ENCODE measurements at places on chromosomes 4 and X. TPM values are rescaled to one million over a fixed set of nuclear protein-coding genes. Genes with fewer than 3 reads are reported as not detected.

DNA sequence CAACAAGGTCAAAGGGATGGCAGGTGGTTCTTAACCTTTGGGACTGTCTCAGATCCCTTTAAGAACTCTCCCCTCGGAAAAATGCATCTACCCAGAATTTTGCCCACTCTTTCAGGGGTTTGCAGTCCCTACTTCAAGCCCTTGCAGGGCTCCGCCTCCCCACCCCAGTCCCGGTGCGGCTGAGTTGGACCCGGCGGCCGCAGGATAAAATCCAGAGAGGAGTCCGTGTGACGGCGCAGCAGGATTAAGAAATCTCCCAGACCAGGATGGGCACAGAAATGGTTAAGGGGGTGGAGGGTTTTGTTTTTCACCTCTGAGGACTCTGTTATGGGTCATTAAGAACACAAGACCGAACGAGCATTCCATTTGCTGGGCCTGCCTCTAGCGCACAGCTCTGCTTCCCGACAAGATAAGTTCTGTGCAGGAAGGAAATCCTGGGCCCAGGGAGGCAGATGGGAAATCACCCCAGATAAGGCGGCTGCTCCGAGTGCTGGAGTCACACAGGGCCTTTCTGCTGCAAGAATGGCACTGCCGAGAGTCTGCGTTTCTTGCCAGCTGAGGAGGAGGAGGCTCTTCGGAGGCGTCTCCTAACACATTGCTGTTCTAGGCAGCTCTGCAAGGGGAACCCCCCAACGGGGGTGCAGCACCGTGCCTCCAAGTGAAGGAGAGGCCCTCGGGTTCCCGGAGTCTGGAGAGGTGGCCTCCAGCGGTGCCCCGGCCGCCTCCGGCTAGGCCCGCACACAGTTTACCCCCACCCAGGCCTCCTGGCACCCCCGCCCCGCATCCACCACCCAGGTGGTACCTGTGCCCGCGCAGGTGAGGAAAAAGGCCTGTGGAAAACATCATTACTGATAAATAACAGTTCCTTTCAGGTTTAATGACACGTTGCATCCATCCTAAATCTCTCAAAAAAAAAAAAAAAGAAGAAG is 277.6 kb downstream of the BCOR start:
- peaks cover 28% of the 10 kb centered on the region for H3K4me1 ChIP-seq
- peak overlapping the region; percentile 38 for H3K4me3 ChIP-seq
- no peak overlapping the region for H3K27ac ChIP-seq
- peaks cover 7% of the 10 kb centered on the region for H3K27me3 ChIP-seq
- DNase-seq: peak; percentile 44
- no peaks in the 10 kb centered on the region for H3K36me3 ChIP-seq

GRCh38 chrX:1481636-1482529 is 29.2 kb upstream of the ASMTL start:
- peak overlapping the region; percentile 82 for H3K4me3 ChIP-seq
- H3K27me3 ChIP-seq: no peaks in the 10 kb centered on the region
- H3K4me1 ChIP-seq: peaks cover 65% of the 10 kb centered on the region
- DNase-seq: peak; percentile 87
- H3K27ac ChIP-seq: peak overlapping the region; percentile 99

- H3K27ac ChIP-seq: no peak overlapping the region
- H3K4me3 ChIP-seq: no peak overlapping the region
- H3K27me3 ChIP-seq: no peaks in the 10 kb centered on the region
- H3K4me1 ChIP-seq: peaks cover 3% of the 10 kb centered on the region
- no peaks in the 10 kb centered on the region for H3K36me3 ChIP-seq
These were observed 43.9 kb downstream of the RASSF6 start for GRCh38 chr4:73576381-73576780.

- peaks cover 5% of the 10 kb centered on the region for H3K36me3 ChIP-seq
- no peaks in the 10 kb centered on the region for H3K27me3 ChIP-seq
These were observed 62.1 kb downstream of the TBC1D14 start for GRCh38 chr4:6971536-6972374.

DNA sequence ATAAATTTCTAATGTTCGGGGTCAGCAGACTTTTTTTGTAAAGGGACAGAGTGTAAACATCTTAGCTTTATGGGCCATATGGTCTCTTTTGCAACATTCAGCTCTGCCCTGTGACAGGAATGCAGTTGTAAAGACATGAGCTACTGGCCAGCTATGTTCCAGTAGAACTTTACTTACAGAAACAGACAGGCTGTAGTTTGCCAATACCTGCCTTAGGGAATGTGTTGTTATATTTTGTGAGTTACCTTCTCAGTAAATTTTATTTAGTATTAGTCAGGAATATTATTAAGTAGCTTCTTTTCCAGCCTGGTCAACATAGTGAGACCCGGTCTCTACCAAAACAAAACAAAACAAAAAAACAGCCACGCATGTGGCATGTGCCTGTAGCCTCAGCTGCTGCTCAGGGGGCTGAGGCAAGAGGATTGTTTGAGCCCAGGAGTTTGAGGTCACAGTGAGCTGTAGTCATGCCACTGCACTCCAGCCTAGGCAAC is 48.7 kb downstream of the HTT start:
- no peak for DNase-seq
- H3K27me3 ChIP-seq: no peaks in the 10 kb centered on the region
- H3K4me3 ChIP-seq: no peak overlapping the region
- H3K27ac ChIP-seq: peak overlapping the region; percentile 69

- H3K4me3 ChIP-seq: no peak overlapping the region
- H3K4me1 ChIP-seq: no peaks in the 10 kb centered on the region
- DNase-seq: no peak
- no peaks in the 10 kb centered on the region for H3K36me3 ChIP-seq
These were observed 9.2 kb downstream of the MAMLD1 start for GRCh38 chrX:150372280-150372679.

GRCh38 chr4:48489683-48490011 is 405 bp upstream of the ZAR1 start:
- H3K36me3 ChIP-seq: no peaks in the 10 kb centered on the region
- DNase-seq: no peak
- peak overlapping the region; percentile 23 for H3K4me3 ChIP-seq
- H3K27me3 ChIP-seq: peaks cover 49% of the 10 kb centered on the region
- H3K27ac ChIP-seq: no peak overlapping the region

GRCh38 chr4:99405433-99406115 is 29.6 kb downstream of the ADH7 start:
- H3K36me3 ChIP-seq: no peaks in the 10 kb centered on the region
- peaks cover 7% of the 10 kb centered on the region for H3K4me1 ChIP-seq
- no peak overlapping the region for H3K27ac ChIP-seq
- no peak overlapping the region for H3K4me3 ChIP-seq
- peaks cover 1% of the 10 kb centered on the region for H3K27me3 ChIP-seq

DNA sequence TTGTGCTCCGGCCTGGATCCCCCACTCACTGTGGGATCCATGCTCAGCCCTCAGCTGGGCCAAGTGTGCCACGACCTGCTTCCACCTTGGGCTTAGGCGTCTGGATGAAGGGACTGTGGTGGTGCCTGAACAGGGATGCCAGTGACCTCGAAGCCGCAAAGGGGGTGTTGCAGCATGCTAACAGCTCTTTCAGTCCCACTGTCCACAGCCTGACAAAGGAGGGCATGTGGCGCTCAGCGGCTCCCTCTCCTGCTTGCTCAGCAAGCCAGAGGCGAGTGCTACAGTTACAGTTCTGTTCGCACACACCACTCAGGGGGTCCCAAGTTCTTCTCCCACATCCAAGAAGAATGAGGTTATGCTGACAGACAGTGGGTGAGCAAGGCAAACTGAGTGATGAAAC is 5.2 kb upstream of the IGBP1 start:
- H3K4me3 ChIP-seq: no peak overlapping the region
- peaks cover 8% of the 10 kb centered on the region for H3K4me1 ChIP-seq
- no peak for DNase-seq

DNA sequence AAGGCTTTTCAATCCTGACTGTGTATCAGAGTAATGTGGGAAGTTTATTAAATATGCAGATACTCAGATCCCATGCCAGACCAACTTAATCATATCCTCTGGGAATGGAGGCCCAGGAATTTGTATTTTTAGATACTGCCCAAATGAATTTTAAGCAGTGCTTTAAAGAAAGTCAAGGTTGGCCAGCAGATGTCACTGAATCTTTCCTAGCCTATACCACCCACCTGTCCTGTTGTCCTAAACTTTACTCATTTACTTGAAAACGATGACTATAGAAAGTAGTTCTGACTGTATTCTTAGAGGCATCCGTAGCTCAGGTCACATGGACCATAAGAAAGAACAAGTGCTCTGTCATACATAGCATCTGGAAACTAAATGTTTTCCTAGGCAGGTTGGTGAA is 79.9 kb downstream of the AMOT start:
- no peaks in the 10 kb centered on the region for H3K36me3 ChIP-seq
- no peak for DNase-seq
- H3K4me3 ChIP-seq: no peak overlapping the region
- H3K27ac ChIP-seq: no peak overlapping the region

GRCh38 chr4:79852305-79852730 is 220.7 kb downstream of the ANTXR2 start:
- H3K27me3 ChIP-seq: peaks cover 13% of the 10 kb centered on the region
- no peaks in the 10 kb centered on the region for H3K36me3 ChIP-seq
- DNase-seq: no peak
- no peak overlapping the region for H3K4me3 ChIP-seq
- peaks cover 4% of the 10 kb centered on the region for H3K4me1 ChIP-seq

- H3K4me3 ChIP-seq: no peak overlapping the region
- H3K27ac ChIP-seq: no peak overlapping the region
- H3K36me3 ChIP-seq: no peaks in the 10 kb centered on the region
- no peaks in the 10 kb centered on the region for H3K27me3 ChIP-seq
- H3K4me1 ChIP-seq: no peaks in the 10 kb centered on the region
These were observed 11.8 kb downstream of the HTN1 start for GRCh38 chr4:70062000-70062399.

GRCh38 chr4:52407545-52407944 is 251.6 kb downstream of the USP46 start:
- H3K27me3 ChIP-seq: peaks cover 5% of the 10 kb centered on the region
- H3K27ac ChIP-seq: no peak overlapping the region
- no peaks in the 10 kb centered on the region for H3K4me1 ChIP-seq
- no peak overlapping the region for H3K4me3 ChIP-seq

DNA sequence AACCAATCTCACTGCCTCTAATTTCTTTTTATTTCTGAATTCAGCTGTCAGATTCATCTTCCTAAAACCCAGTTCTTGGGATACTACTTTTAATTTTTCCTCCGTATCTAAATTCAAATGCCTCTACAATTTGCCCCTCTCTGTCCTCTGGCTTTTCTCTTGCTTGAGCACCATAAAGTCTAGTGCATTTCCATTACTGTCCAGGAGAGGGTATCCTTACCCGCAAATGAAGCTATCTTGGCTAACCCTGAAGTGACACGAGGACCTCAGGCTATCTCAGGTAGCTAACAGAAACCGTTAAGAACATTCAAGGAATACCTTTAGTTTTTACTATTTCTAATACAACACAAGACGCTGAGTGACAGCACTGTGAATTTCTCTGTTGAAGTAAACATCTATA is 49.4 kb upstream of the PRR32 start:
- H3K27ac ChIP-seq: no peak overlapping the region
- H3K4me3 ChIP-seq: no peak overlapping the region
- no peak for DNase-seq

GRCh38 chr4:77827343-77827742 is 8.2 kb upstream of the CNOT6L start:
- DNase-seq: no peak
- no peaks in the 10 kb centered on the region for H3K27me3 ChIP-seq
- H3K27ac ChIP-seq: peak overlapping the region; percentile 77
- H3K36me3 ChIP-seq: no peaks in the 10 kb centered on the region

- no peak for DNase-seq
- no peaks in the 10 kb centered on the region for H3K4me1 ChIP-seq
- peaks cover 27% of the 10 kb centered on the region for H3K36me3 ChIP-seq
- no peak overlapping the region for H3K27ac ChIP-seq
- no peaks in the 10 kb centered on the region for H3K27me3 ChIP-seq
- no peak overlapping the region for H3K4me3 ChIP-seq
These were observed 60.3 kb downstream of the ALPK1 start for GRCh38 chr4:112357453-112357852.

GRCh38 chrX:20740443-20740842 is 473.7 kb upstream of the RPS6KA3 start:
- DNase-seq: peak; percentile 5
- peaks cover 5% of the 10 kb centered on the region for H3K27me3 ChIP-seq
- no peaks in the 10 kb centered on the region for H3K36me3 ChIP-seq
- H3K4me1 ChIP-seq: peaks cover 5% of the 10 kb centered on the region
- no peak overlapping the region for H3K4me3 ChIP-seq

DNA sequence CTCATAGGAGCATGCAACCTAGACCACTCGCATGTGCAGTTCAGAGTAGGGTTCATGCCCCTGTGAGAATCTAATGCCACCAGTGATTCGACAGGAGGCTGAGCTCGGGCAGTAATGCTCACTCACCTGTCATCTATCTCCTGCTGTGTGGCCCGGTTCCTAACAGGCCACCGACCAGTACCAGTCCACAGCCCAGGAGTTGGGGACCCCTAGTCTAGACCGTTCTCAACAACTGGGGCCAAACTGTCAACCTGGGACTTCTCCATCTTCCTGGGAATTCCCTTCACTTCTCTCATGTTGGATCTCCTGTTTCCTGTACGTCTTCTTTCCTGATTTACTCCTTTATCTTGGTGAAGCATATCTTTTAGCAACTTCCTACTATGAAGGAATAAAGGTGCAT is 79.4 kb upstream of the HELT start:
- H3K4me3 ChIP-seq: no peak overlapping the region
- H3K27ac ChIP-seq: no peak overlapping the region
- DNase-seq: no peak
- H3K36me3 ChIP-seq: no peaks in the 10 kb centered on the region

DNA sequence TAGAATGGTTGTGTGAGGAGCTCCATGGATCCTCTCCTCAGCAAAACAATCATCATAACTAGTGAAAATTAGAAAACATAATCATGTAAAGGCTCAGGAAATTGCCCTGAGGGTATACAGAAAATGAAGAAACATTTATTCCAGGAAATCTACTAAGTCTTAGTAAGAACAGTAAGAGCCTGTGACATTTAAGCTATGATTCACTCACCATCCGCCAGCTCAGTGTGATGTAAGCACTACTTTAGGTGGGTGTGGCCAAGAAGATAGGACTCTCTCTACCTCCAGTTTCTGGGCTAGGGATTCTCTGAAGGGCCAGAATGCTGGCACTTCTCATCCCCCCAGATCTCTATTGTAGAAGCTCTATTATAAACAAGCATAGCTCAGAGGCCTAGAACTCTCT is 147.5 kb downstream of the DLG3 start:
- peak; percentile 61 for DNase-seq
- peak overlapping the region; percentile 17 for H3K27ac ChIP-seq
- peaks cover 4% of the 10 kb centered on the region for H3K36me3 ChIP-seq
- H3K4me1 ChIP-seq: peaks cover 15% of the 10 kb centered on the region

- H3K4me1 ChIP-seq: no peaks in the 10 kb centered on the region
- H3K36me3 ChIP-seq: no peaks in the 10 kb centered on the region
- H3K27me3 ChIP-seq: no peaks in the 10 kb centered on the region
- H3K4me3 ChIP-seq: no peak overlapping the region
These were observed 42.5 kb upstream of the KCNIP4 start for GRCh38 chr4:21991050-21991449.

- H3K27ac ChIP-seq: peak overlapping the region; percentile 72
- H3K4me3 ChIP-seq: peak overlapping the region; percentile 29
- peak; percentile 32 for DNase-seq
- no peaks in the 10 kb centered on the region for H3K27me3 ChIP-seq
- H3K36me3 ChIP-seq: peaks cover 14% of the 10 kb centered on the region
- peaks cover 49% of the 10 kb centered on the region for H3K4me1 ChIP-seq
These were observed 124.7 kb downstream of the CAMK2D start for GRCh38 chr4:113636877-113637276.

CCNA2 gene
- 118 TPM for total RNA-seq

TREX2 gene
- 0.91 TPM for total RNA-seq

FAM120C gene
- total RNA-seq: 8.3 TPM

APLN gene
- 2.1 TPM for total RNA-seq

GUCY1B1 gene
- total RNA-seq: 0.63 TPM

PARM1 gene
- 0.04 TPM for total RNA-seq
